ENCODE measurements at places on chromosomes 16 and 17.

DNA sequence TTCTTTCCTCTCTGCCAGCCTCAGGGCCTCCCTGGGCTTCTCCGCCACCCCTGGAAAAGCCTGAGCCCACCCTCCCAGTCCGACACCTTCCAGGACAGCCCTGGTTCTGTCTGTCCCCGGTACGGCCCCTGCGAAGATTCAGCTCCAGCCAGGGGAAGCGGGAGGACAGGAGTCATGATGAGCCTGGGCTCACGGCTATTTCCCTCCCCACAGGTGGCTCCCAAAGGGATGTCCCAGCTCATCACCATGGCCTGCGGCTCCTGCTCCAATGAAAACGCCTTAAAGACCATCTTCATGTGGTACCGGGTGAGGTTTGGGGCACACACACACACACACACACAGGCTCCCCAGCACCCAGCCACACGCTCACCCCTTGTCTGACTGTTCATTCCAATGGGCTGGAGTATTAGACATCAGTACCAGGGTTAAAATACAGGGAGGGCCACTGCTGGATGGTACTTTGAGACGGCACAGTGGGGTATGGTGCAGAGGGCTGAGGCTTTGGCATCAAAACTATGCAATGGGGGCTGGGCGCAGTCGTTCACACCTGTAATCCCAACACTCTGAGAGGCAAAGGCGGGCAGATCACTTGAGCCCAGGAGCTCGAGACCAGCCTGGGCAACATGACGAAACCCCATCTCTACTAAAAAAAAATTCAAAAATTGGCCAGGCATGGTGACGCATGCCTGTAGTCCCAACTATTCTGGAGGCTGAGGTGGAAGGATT lies 32.8 kb downstream of the TMEM186 start:
- no peak for DNase-seq

GRCh38 chr17:7856811-7857712 lies at the start of gene NAA38:
NAA38 (minus strand) TSS chr17:7857559; CDS start chr17:7857463, 96 bp downstream.
- DNase-seq, result peak; percentile 97

- DNase-seq, result no peak
Measured at GRCh38 chr17:73271072-73271471, 9.4 kb upstream of the CPSF4L start.

DNA sequence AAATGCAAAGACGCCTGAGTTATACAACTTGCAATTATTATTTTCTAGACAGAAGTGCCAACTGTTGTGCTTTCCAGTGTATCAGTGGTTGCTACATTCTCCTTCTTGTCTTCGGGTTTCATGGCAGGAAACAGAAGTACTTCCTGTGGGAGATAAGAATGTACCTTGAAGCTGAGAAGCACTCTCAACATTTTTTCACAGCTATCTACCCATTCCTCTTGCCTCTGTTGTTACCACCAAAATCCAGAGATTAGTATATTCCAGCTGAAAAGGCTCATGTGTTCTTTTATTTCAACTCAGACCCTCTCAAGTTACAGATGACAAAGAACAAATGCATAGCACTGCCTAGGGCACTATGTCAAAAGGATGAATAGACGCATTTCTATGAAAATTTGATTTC lies 4.8 kb upstream of the ADAT1 start:
- no peak for DNase-seq

DNA sequence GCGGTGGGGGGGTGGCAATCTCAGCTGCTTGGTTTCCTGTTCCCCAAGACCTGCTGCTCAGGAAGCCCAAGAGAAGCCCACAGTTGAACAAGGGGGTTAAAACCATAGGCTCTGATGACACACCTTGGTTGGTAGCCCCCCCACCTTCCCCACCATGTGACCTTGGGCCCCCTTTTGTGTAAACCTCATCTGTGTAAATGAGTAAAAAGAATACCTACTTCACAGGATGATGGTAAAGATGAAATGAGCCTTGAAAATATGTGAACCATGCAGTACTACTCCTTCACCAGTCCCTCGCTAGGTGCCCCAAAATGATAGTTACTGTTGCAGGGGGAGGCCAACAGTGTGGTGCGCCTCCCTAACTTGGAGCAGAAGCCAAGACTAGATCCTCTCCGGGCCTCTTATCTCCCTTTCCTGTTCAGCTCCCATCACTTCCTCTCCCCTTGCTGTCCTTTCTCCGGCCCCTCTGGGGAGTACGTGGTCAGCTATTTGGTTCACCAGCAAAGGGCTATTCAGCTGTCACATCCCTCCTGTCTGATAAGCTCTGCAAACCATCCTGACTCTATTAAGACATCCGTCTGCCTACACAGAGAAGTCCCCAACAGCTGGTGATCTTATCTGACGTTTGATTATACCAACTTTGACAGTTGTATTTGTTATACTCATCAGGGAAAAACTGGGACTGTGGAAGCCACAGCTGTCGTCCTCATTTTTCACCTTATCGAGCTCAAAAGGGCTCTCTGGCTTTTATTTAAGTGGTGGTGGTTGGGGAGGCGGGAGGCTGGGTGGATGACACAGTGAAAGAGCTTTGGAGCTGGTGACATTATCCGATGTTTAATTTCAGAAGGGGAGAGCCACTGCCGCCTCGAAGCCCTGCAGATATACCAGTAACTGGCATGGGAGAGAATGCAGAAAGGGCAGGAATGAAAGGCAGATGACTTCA lies 19.9 kb downstream of the DCAKD start:
- DNase-seq, result no peak

DNA sequence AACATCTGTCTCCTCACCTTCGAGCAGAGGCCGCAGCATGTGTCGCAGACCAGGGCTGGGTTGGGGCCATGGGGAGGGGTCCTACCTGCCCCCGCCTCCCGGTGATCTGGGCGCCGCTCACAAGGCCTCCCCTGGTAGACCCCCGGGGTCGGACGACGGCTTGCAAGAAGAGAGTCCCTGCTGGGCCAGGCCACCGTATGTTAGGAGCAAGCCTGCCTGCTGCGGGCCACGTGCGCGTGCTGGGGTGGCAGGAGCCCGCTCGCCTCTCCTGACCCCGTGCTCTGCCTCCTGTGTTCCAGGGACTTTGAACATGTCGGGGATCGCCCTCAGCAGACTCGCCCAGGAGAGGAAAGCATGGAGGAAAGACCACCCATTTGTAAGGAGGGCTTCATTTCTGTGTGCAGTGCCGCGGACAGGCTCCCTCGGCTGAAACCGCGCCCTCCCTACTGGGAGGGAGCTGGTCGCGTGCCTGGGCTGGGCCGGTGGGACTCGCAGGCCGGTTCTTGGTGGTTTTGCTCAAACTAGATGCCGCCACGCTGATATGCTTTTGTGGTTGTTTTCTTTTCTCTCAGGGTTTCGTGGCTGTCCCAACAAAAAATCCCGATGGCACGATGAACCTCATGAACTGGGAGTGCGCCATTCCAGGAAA lies 4.4 kb downstream of the UBE2I start:
- DNase-seq, result no peak

GRCh38 chr16:57630931-57631845 lies 2.8 kb downstream of the ADGRG1 start:
- no peak for DNase-seq

DNA sequence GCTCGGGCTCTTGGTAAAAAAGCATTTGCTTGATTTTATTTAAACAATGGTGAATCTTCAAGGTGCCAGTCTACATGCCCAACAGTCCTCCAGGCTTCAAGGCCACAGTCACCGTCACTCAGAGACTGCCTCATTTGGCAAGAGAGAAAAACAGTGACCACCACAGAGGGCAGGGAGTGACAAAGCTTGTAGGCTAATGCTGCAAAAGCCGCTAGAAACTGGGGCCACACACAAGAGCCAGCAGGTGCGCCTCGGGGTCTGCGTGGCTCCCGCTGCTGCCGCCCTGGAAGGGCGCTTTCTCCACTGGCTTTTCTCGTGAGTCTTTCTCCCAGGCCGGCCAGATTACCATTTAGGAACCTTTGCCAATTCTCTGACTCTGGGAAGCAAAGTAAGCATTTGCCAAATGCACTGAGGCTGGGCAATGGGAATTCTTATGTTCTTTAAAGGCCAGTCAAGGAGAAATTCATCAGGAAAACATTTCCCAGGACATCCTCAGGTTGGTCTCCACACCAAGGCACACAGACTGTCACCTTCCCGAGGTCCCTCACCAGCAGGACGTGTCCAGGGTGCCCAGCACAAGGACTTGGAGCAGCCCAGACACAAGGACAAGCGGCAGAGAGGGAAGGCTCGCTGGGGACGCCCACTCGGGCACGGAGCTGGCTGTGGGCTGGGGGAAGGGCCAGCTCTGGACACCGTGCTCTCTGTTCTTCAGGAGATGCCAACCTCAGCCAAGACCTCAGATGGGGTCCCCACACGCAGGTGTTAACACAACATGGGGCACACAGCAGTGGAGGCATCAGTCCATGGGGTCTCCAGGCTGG lies 12.5 kb upstream of the C16orf95 start:
- DNase-seq, result no peak

GRCh38 chr16:15975172-15975571 lies 25.8 kb downstream of the ABCC1 start:
- no peak for DNase-seq

DNA sequence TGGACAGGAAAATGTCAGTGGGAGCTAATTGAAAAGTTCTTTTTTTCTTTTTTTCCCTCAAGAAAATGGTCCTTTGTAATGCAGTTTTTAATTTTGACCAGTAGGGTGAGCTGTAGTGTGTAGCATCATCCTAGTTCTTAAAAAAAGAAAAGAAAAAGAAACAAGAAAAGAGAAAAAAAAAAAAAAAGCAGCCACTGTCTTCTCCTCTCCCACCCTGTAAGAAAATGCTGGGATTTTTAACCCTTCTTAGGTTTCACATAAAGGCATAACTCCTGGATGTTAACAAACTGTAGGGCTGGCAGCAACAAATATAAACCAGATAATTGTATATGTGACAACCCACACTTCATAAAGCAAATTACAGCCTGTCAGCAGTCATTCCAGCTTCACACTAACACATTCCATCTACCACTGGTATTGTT lies 78.1 kb downstream of the SKAP1 start:
- no peak for DNase-seq

- DNase-seq, result no peak
Measured at GRCh38 chr17:52027620-52028295, 130.8 kb downstream of the CA10 start.

GRCh38 chr17:73835605-73836004 lies 191.4 kb upstream of the SDK2 start:
- no peak for DNase-seq

- DNase-seq, result peak; percentile 75
Measured at GRCh38 chr17:19719355-19720209, 3.2 kb upstream of the SLC47A2 start.

DNA sequence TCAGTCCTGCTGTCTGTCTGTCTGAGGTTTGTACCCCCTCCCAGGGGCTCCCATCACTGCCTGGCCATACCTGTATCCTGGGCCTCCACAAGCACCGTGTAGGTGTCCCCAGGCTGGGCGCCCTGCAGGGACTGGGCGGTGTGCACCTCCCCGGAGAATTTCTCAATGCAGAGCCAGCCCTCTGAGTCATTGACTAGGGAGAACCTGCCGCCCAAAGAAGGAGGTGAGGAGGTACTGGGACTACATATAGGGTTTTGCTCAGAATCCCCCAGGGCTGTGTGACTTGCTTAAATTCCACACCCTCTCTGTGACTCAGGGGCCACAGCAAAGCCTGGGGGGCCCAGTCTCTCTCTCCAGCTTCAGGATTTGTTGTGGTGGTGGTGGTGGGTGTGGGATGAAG lies 7.6 kb downstream of the CDH16 start:
- DNase-seq, result peak; percentile 74

GRCh38 chr17:21495281-21495680 lies 119.1 kb downstream of the KCNJ12 start:
- no peak for DNase-seq

DNA sequence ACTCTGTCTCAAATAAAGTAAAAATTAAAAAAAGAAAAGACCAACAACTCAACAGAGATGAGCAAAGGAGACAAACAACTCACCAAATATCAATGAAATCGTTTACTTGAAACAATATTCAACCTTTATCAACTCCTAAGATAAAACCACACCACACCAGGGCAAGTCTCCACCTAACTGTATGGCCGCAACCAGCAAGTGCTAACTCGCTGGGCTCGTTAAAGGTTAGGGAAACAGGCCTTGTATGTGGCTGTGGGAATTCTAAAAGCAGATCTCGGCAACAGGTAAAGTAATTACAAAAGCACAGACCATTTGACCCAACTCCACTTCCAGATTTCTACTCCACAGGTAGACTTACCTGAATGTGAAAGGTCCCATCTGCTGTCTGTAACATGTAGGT lies 9.3 kb downstream of the ZCCHC14 start:
- DNase-seq, result no peak

DNA sequence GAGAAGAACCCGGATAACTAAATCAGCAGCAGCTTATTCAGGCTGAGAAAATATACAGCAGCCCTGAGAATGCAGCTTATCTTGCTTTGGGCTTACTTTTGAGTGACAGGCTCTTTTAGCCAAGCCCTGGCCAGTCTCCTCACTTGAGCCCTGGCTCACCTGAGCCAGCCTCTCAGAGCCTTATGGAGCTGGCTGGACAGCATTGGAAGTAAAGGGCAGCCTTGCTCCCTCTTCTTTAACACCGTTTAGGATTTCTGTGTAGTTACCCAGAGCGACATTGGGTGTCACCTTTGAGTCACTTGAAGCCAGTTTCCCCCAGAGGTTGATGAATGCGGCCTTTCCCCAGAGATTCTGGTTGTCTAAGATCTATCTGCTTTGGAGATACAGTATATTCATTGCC lies 7.7 kb upstream of the NPIPB2 start:
- peak; percentile 50 for DNase-seq

- no peak for DNase-seq
Measured at GRCh38 chr17:38705523-38705802, 390 bp downstream of the MLLT6 start.

GRCh38 chr16:88792078-88792550 lies 7.1 kb upstream of the PIEZO1 start:
- no peak for DNase-seq

GRCh38 chr16:77408607-77409006 lies 26.2 kb downstream of the ADAMTS18 start:
- DNase-seq, result no peak
